Activated CD4-positive, alpha-beta T cell treated with anti-CD3 and anti-CD28 coated beads, Interleukin-2, amount 50 U/mL, for 24 hours (primary cell): ENCODE measurements at places on chromosomes 5 and 9.

GRCh38 chr9:88574953-88575352 lies 40.0 kb downstream of the NXNL2 start:
- no peak for DNase-seq

- no peak for DNase-seq
Observed at GRCh38 chr9:125626187-125626586, 80.8 kb downstream of the MAPKAP1 start.

DNA sequence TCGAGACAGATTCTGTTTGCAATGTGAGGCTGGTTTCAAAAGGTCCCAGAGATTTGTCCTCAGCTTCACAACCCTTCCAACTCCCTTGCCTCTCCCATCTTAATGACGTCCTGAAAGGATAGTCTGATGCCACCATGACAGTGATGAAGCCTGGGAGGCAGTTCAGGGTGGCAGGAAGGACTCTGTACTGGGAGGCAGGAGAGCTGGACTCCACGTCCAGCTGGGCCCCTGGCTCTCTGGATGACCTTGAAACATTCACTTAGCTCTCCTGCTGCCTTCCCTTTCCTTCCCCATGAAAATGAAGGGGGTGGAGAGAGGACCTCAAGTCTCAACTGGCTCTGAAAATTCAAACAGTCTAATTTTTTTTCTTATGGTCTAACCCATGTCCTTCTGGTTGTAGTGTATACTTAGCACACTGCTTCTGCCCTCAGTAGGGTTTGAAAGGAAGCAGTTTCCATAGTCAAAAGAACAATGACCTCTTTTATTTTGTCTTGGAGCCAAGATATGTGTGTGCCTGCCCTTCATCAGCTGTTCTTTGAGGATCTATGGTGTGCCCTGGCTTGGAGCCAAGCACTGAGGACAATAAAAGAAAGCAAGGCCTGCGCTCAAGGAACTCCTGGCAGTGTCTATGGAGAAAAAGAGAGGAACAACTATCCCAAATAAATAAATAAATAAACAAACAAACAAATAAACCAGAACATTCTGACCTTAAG lies 188.3 kb downstream of the GRIA1 start:
- no peak for DNase-seq

DNA sequence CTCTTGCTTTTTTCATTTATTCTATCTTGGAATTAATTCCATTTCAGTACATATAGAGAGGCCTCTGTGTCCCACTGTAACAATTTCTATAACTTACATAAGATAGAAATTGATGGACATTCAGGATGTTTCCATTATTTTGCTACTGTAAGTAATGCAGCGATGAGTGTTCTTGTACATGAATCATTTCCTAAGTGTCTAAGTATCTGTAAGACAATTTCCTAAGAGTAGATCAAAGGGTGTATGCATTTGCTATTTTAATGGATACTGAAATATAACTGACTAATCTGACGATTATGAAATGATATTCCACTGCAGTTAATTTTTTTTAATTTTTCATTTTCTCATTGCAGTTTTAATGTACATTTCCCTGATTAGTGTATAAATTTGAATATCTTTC lies 23.0 kb upstream of the RBM22 start:
- no peak for DNase-seq

- no peak for DNase-seq
Observed at GRCh38 chr9:27701587-27701986, 128.3 kb upstream of the C9orf72 start.

GRCh38 chr9:127096208-127096607 lies 26.2 kb downstream of the ANGPTL2 start:
- DNase-seq, result no peak

DNA sequence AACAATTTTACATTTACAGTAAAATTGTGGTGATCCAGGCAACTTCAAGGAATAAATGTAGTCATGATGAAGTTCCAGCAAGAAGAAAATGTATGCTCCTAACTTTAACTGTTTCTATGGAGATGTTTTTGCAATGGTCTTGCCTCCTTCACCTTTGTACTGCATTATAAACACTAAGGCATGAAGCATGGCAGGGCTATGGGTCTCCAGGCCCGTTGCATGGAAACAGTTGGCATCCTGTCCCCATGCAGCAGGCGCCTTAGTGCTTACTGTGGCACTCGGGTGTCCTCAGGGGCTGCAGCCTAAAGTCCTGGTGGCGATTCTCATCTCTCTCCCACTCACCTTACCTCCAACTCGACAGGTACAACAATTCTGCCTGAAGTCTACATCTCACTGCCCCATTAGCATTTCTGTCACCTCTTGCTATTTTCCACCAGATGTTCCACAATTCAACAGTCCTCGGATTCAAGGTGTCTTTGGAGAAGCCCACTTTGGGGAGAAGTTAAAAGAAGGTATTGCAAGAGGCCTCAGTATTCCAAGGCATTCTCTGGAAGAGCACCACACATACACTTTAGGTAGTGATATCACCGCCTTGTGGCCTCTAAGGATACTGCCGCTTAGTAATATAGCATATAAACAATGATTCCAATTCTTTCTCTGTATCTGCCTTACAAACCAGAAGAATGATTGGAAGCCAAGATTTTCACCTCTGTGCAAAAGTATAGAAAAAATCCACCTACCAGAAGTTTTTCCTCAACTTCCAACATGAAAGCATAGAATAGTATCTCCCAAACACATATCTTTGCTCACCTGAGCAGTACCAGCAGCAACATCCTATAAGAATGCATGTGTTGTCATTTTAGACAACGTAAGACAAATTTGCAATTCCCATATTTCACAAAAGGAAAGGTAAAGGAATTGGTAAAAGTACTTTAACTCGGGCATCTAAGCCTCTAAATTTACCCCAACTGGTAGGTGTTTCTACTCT lies 5.1 kb downstream of the LIFR start:
- DNase-seq, result no peak

DNA sequence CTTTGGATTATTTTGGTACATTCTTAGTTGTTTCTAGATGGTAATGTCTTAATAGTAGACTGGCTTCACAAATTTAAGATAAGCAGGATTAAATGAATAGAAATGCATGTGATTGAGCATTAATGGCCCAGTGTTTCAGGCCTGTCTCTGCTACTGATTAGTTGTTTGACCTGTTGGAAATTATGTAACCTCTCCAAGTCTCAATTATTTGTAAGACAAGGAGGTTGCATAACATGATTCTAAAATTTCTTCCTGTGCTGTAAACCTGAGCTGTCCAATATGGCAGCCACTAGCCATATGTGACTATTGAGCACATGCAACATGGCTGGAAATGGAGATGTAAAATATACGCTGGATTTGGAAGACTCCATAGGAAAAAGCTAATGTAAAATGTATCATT lies 97.5 kb downstream of the ALDH1A1 start:
- no peak for DNase-seq

- no peak for DNase-seq
Observed at GRCh38 chr9:72509635-72510034, 11.8 kb upstream of the TMC1 start.

- no peak for DNase-seq
Observed at GRCh38 chr9:37917313-37917731, 13.4 kb upstream of the SLC25A51 start.

GRCh38 chr9:32427111-32427873 lies 42.8 kb downstream of the ACO1 start:
- no peak for DNase-seq

DNA sequence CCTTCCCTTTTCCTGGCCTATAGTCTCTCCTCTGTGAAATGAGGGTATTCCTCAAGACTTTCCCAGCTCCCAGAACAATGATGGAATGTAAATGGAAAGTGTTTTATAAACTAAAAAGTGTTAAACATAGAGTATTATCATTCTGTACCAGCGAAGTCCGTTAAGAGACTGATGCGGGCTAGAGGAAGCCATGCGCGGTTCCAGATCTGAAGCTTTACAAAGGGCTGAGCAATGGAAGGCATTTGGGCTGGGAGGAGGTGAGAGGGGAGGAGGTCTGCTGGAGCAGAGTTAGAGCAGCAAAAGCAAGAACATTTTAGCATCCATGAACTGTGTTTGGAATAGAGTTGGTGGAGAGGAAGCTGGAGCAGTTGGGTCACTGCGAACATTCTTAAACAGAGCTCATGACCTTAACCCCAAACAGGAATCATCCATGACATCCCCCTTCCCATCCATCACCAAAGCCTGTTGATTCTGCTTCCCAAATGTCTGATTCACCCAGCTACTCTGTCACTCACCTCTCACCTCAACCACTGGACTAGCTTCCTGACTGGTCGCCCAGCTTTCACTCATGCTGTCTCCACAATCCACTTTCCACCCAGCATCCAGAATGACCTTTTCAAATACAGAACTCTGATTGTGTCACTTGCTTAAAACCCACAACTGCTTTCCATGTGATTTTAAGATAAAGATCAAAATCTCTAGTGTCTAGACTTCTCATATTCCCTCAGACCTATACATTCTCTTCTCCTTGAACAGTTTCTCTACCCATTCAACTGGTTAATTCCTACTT lies 37.1 kb downstream of the CDK5RAP2 start:
- DNase-seq, result no peak

DNA sequence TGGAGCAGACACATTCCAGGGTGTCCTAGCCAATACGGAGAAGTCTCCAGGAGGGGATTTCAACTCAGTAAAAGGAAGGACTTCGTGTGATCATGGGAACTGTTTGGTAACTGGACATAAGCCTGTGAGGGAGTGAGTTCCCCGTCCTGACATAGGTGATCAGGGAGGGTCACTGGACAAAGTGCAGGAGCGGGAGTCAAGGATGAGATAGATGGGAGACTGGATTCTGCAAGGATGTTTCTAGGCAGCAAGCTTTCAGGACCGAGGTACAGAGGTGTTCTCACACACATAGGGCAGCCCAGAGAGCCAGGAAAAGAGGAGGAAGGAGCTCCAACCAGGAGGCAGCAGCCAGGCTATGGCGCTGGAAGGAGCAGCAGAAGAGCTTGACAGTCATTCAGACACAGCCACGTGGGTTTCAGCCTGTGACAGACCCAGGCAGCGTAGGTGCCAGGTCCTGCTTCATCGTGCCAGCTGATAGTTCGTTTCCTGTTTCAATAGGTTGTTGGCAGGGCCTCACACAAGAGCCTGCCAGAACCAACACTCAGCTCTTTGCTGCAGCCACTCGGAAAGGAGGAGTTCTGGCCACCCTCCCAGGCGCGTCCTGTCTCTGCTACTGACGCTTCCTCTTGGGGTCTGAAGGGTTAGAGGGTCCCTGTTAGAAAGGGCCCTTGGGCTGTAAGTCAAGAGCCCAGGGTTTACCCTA lies 84.1 kb downstream of the AMBP start:
- DNase-seq, result no peak

GRCh38 chr9:73780916-73781315 lies 629.3 kb downstream of the ANXA1 start:
- no peak for DNase-seq

GRCh38 chr5:172549696-172550095 lies 91.4 kb upstream of the NEURL1B start:
- no peak for DNase-seq

DNA sequence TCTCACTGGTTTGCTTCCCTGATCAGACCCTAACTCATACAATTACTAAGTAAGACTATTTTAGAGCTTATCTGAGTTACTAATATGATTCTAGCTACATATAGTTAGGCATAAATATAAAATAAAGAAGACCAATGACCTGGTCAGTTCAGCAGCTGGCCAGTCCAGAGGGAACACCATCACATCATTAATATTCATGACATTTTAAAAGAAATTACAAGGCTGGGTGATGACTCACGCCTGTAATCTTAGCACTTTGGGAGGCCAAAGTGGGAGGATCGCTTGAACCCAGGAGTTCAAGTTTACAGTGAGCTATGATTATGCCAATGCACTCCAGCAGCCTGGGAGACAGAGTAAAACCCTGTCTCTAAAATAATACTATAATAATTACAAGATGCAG lies 37.0 kb upstream of the CDC42SE2 start:
- DNase-seq, result no peak

DNA sequence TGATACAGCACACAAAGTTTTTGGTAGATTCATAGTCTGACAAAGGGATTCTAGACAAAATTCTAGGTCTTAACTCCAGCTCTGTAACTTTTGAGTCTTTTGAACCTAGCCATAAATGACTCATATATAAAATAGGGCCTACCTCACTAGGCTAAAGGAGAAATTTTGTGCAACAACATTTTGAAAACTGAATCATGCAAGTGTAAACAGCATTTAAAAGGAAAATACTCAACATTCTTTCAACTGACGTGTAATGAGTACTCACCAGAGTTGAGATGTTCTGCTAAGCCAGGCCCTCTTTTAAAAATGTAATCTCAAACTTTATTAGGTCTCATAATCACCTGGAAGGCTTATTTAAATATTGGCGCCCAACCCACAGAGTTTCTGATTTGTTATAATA lies 113.2 kb downstream of the STK32A start:
- DNase-seq, result no peak

DNA sequence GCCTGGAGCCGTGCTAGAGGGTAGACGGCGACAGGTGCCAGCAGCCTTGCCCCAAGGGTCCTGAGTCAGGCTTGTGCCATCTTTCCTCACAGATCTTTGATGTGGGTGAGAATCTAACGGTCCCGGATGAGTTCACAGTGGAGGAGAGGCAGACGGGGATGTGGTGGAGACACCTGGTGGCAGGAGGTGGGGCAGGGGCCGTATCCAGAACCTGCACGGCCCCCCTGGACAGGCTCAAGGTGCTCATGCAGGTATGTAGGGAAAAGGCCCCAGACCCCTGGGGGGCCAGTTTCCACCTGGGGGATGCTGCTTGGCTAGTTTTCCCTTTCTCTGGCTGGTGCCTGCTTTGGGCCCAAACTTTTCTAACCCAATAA lies 24.0 kb downstream of the PTGES2 start:
- peak; percentile 24 for DNase-seq

GRCh38 chr9:22643541-22643940 lies 196.9 kb downstream of the DMRTA1 start:
- no peak for DNase-seq
